ENCODE measurements at places on chromosomes 16 and 17.

GRCh38 chr16:4494746-4495490, 18.7 kb downstream of the HMOX2 start:
- peak; percentile 66 for DNase-seq

DNA sequence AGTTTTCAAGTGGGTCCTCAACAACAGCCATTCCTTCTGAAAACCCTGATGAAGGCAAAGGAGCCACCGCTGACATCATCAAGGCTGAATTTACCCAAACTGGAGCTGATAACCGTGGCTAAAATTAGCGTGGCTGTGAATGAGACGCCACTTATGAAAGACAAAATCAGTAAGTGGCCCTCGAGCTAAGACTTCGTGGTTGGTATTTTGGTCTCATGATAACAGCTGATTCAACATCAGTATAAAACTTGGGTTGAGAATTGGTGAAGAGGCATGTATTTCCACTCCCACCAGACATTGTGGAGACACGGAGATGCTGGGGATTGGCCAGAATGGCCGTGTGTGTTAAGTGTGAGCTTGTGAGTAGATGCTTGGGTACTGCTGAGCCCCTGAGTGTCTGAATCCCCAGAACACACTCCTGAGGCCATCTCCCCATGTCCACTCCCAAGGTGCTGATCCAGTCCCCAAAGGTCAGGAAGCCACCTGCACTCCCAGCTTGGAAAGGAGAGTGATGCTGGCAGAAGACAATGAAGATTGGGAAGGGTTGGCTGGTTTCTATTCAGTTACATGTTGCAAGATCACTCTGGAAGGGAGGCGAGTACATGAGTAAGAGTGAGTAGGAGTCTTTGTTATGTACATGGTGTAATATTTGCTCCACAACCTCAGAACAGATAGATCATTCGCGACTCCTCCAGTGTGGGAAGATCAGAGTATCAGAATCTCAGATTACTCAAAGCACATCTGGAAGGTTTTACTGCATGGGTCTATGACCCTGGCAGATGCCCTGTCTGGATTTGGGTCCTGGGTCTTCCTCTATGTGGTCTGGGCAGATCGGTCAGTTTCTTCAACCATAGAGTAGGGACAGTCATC, 207.7 kb downstream of the HS3ST3A1 start:
- peak; percentile 87 for DNase-seq

- DNase-seq, result no peak
Measured at GRCh38 chr16:24322106-24322505, 66.0 kb downstream of the CACNG3 start.

- DNase-seq, result no peak
Measured at GRCh38 chr17:22411185-22411784, 719.0 kb downstream of the KCNJ18 start.

GRCh38 chr17:73887739-73888138, 243.5 kb upstream of the SDK2 start:
- DNase-seq, result no peak

GRCh38 chr17:19728084-19728495, 11.7 kb upstream of the SLC47A2 start:
- peak; percentile 89 for DNase-seq

GRCh38 chr16:86521236-86522197, 11.2 kb downstream of the FOXF1 start:
- DNase-seq, result no peak

DNA sequence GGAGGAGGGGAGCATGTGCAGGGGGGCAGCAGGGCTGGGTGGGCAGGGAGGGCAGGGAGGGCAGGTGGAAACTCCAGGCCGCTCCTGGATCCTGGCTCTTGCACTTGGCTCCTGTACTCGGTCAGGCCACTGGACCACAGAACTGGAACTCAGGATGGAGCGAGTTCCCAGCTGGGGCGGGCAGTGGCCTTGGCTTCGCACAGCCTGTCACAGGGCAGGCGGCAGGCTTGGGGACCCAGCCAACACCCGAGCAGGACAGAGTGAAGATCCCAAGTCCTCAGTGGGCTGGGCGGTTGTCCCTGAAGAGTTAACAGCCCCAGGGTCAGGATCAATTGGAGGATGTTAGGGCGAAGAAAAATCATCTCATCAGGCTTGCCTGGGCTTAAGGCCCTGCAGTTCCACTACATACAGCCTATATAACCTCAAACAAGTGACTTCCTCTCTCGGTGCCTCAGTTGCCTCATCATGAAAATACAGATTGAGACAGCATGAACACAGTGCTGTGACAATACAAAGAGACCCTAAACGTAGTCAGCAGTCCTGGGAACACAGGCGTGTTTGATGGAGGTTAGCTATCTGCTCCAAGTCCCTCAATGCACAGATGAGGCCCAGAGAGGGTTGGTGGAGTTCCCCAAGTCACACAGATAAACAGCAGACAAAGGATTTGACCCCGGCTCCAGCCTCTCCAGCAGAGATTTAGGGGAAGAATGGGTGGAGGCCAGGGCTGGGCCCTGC, 21.9 kb downstream of the ZNF423 start:
- DNase-seq, result no peak

DNA sequence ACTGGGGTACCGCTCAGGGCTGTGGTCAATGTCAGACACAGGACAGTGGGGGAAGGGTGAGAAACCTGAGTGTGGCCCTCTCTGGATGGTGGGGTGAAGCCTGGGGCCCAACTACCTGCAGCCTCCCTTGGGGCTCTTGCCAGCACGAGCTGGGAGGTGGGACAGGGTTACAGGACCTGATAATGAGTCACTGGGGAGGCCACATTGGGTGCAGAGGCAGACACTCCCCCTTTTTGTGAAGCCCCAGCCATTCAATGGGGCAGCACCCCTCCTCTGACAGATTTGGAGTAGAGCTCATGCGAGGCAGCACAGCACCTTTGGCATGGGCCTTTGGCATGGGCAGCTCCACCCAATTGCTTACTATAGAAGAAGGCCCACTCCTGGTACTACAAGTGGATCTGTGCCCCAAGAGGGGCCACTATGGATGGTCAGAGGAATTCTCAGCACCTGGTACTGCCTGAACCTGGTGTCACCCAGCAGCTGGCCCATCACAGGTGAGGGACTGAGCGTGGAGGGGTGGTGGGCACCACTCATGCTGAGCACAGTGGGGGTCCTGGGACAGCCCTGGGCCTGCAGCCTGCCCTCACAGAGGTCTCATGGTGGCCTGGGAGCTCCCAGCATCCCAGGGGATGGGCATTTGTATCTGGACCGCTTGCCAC, 45.2 kb upstream of the SMPD3 start:
- DNase-seq, result no peak

DNA sequence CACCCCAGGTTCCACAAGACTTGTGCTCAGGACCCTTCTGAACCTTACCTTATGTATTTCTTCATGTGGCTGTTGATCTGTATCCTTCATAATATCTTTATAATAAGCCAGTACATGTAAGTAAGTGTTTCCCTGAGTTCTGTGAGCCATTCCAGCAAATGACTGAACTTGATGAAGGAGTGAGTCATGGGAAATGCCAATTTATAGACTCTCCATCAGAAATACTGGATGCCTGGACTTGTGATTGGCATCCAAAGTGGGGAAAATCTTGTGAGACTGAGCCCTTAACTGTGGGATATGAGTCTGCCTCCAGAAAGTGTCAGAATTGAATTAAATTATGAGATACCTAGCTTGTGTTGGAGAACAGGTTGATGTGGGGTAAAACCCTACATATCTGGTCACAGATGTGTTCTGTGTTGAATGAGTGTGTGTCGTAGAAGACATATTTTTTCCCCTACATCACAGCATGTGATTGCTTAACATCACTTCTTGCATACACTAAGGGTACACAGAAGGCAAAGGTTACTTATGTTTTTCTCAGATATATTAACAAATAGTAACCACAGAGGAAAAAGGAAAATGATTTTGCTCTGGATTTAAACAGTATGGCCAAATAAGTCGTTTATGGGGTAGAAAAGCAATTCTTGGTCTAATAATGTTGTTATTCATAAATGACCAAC, 70.2 kb upstream of the NETO2 start:
- peak; percentile 68 for DNase-seq

- DNase-seq, result no peak
Measured at GRCh38 chr17:11986179-11986941, 10.9 kb downstream of the ZNF18 start.

DNA sequence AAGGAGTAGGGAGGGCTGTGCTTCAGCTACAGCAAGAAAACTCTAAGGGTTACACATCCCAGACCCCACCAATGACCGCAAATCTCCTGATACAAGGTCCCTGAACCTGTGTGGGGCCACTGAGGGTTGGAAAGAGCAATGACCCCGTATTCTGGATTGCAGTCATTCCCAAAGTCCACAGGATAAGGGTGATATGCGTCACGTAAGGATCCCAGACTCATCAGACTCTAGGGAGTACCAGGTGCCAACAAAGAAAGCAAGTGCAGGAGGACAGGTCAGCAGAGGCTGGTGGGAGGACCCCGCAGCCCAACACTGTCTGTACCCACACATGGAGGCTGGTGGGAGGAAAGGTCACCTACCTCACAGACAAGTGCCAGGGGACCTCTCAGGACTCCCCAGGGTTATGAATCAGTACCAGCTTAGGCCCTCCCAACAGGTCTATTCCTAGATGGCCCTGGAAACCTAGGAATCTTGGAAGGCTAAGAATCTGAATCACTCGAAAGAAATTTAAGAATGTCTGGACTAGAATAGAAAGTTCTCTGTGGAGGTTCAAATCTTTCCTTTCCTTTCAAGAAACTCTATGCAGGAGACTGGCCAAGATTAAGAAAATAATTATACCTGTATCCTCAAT, 16.2 kb downstream of the PITPNA start:
- no peak for DNase-seq

GRCh38 chr16:47519996-47520679, 59.0 kb downstream of the PHKB start:
- DNase-seq, result no peak

GRCh38 chr17:11140043-11140442, 101.0 kb upstream of the SHISA6 start:
- no peak for DNase-seq

DNA sequence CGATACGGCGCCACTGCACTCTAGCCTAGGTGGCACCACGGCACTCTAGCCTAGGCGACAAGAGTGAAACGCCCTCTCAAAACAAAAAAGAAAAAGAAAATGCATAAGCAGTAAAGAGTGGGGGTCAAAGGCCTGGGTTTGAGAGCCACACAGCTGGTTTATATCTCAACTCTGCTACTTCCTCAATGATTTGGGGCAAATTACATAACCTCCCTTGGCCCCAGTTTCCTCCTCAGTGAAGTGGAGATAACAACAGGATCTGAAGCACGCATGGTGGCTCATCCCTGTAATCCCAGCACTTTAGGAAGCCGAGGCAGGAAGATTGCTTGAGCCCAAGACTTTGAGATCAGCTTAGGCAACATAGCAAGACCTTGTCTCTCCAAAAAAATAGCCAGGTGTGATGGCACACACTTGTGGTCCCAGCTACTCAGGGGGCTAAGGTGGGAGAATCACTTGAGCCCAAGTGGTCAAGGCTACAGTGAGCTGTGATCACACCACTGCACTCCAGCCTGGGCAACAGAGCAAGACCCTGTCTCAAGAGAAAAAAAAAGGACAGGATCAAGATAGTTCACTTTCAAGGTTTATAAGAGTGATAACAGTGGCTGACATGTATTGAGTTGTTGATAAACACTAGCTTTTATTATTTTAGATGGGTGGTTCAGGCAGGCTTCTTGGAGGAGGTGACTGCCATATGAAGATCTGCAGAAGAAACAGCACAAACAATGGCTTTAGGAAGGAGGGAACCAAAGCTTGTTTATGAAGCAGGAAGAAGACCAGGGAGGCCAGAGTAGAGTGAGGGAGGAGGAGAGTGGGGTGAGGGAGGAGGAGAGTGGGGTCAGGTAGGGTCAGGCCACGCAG, 8.5 kb upstream of the COG1 start:
- DNase-seq, result peak; percentile 34

DNA sequence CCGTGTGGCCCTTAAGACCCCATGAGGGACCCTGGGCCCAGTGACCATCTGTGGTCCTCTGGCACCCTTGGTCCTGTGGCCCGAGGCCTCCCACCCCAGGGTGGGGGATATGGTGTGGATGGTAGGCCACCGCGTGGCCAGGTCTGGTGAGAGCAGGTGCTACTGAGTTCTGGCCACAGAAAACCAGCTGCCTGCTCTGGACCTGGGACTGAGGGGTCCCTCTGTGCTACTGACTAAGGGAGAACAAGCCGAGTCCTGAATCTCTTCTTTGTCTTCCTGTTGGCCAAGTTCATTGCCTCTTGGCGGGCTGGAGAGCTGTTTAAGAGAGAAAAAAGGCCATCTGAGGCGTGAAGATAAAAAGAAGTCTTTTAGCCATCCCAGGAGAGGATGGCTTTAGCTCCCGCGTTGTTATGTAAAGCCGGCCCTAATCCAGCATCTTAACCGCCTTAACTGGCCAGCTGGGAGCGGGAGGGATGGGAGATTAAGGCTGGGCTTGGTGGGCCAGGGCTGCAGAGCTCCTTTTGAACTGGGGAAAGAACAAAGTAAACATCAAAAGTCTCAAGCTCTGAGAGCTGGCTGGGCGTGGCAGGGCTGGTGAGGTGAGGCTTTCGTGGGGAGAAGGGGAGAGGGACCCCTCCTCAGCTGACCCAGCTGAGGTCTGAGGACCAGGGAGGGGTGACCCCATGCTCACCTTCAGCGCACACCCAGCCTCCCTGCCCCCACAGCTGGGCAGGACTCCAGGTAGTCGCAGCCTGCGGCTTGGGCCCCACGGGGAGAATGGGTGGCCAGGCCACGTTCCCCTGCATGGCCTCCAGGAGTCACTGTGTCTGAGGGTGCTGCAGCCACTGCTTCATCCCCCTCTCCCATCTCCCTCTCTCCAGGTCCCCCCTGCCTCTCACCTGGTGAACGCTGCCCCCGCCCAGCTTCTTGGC, 62.4 kb downstream of the NKD1 start:
- DNase-seq, result no peak

GRCh38 chr17:15963670-15964110, 18.8 kb downstream of the ADORA2B start:
- peak; percentile 43 for DNase-seq

DNA sequence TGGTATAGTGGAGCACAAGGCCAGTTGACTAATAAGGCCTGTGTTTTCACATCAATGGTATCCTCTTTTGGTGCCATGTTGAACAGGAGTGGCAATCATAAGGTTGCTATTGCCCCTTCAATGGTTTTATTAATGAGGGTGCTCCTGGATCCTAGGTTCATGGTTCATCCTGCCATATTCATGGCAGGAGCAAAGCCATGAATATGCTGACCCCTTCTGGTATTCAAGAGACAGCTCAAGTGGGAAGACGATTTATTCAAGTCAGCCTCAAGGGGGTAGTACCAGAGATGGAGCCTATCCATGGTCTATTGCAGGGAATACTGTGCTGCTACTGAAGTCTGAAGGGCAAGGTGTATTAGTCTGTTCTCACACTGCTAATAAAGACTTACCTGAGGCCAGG, 2.6 kb downstream of the ABCA9 start:
- no peak for DNase-seq

GRCh38 chr17:19935169-19935568, 42.5 kb downstream of the AKAP10 start:
- DNase-seq, result no peak

- no peak for DNase-seq
Measured at GRCh38 chr16:89084814-89085612, 8.6 kb upstream of the ACSF3 start.

GRCh38 chr17:29734640-29735039, 111.9 kb upstream of the CORO6 start:
- peak; percentile 40 for DNase-seq
